ENCODE measurements at places on chromosomes 2 and 18.

DNA sequence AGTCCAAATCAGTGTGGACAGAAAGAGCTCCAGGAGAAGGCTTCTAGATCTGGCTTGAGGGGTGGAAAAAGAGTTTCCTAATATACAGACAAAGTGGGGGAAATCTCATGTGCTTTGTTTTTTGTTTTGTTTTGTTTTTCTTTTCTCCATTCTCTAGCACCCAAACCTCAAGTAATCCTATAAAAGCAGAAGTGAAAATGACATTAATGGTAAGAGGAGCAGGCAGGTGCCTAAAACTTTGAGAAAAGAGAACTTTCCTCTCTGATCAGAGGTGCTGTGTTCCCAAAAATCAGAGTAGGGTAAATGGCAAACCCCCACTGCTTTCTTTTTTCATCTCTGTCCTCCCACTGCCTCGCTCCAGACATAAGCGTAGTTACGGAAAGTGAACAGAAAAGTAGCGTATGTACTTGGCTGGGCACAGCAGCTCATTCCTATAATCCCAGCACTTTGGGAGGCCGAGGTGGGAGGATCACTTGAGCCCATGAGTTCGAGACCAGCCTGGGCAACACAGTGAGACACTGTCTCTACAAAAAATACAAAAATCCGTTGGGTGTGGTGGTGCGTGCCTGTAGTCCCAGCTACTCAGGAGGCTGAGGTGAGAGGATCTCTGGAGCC lies 77.8 kb downstream of the FAM161A start:
- DNase-seq = no peak

GRCh38 chr18:76458522-76459311 lies 36.3 kb downstream of the ZNF516 start:
- DNase-seq = no peak

- DNase-seq = peak; percentile 71
Observed at GRCh38 chr2:152846697-152847470, 128.5 kb downstream of the ARL6IP6 start.

- no peak for DNase-seq
Observed at GRCh38 chr2:34266908-34267697, 668.0 kb upstream of the FAM98A start.

DNA sequence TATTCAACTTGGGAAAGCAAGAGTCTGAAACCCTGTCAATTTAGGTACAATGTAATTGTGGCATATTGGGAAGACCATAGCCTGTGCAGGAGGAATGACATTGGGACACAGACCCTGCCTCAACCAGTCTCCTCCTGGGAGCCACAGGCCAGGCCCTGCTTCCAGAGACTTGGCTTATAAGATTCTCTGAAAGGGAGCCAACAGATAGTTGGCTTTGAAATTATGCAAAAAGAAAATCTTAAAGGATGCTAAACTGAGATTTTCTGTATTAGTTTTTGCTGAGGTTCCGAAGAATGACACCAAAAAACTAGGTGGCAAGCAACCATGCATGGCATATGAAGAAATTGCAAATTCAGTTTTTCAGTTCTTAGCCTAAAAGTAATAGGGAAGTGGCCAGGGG lies 76.4 kb upstream of the CYRIA start:
- DNase-seq = no peak

- DNase-seq = no peak
Observed at GRCh38 chr2:11348209-11348749, 3.8 kb upstream of the ROCK2 start.

DNA sequence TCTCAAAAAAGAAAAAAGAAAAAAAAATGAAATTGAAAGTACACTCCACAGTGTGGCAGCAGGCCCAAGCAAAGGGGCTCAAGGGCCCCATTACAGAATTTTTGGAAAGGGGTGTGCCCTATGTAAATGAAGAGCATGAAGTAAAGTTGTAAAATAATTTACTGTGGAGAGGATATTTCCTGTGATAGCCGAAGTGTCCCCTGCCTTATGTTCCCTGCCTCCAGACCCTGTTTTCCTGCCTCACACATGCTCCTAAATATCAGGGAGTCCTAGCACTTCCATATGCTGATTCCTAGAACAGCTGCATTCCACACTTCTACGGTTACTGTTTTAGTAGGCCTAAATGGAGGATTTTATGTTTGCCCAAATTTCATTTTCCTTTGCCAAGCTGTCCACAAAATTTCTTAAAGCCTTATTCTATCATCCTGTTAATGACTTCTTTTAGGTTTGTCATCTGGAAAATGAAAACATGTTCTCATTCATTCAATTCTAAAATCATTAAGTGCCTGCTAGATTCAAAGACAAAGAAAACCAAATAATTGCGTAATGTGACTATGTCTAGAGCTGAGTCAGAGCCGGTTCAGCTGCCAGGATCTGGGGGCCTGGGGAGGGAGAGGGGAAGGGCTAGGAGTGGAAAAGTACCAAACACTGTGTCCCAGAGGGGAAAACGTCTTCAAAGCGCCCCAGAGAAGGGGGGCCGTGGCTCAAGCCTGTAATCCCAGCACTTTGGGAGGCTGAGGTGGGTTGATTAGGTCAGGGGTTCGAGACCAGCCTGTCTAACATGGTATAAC lies 25.9 kb upstream of the IMPA2 start:
- DNase-seq = peak; percentile 86

- peak; percentile 7 for DNase-seq
Observed at GRCh38 chr2:192090911-192091310, 103.8 kb downstream of the TMEFF2 start.

Measured in muscle of back (tissue), 13 donors.